Naive thymus-derived CD4-positive, alpha-beta T cell (primary cell): ENCODE measurements at places on chromosomes 12 and 14. TPM values are rescaled to one million over a fixed set of nuclear protein-coding genes. Genes with fewer than 3 reads are reported as not detected.

The SLC2A3 gene
- total RNA-seq: 110 TPM

The RTL1 gene
- total RNA-seq: not detected

The RNASE7 gene
- not detected for total RNA-seq

The GDF3 gene
- not detected in 2 replicates for total RNA-seq

The SLC8A3 gene
- total RNA-seq: 0.13 TPM

The AMN1 gene
- 4.1 TPM in 2 replicates for total RNA-seq

The C1QL4 gene
- total RNA-seq: not detected

The HSP90B1 gene
- 226 TPM for total RNA-seq

The GLIPR1L1 gene
- not detected for total RNA-seq

The PSMB11 gene
- total RNA-seq: 1.1 TPM

The COPZ1 gene
- 141 and 143 TPM in 2 replicates for total RNA-seq

The SIX1 gene
- not detected for total RNA-seq

The KRT80 gene
- 0.12 TPM for total RNA-seq

GRCh38 chr12:109677279-109677691, 36.3 kb upstream of the FAM222A start:
- no peak overlapping the region for H3K27ac ChIP-seq
- H3K4me3 ChIP-seq: no peak overlapping the region
- H3K4me1 ChIP-seq: no peaks in the 10 kb centered on the region
- no peak for DNase-seq

DNA sequence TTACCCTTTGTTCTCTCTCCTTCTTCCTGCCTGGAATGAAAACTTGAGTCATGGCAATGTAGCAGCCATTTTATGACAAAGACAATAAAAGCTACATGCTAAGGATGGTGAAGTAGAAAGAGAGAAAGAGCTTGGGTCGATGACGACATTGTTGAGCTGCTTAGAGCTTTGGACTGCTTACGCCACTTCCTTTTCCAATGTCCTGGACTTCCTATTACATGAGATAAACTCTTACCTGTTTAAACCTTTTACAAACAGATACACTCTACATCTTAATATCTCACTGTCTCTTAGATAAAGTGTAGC, 70.1 kb downstream of the PEBP1 start:
- H3K27ac ChIP-seq: no peak overlapping the region
- H3K4me1 ChIP-seq: no peaks in the 10 kb centered on the region
- H3K27me3 ChIP-seq: no peaks in the 10 kb centered on the region
- no peak for DNase-seq

DNA sequence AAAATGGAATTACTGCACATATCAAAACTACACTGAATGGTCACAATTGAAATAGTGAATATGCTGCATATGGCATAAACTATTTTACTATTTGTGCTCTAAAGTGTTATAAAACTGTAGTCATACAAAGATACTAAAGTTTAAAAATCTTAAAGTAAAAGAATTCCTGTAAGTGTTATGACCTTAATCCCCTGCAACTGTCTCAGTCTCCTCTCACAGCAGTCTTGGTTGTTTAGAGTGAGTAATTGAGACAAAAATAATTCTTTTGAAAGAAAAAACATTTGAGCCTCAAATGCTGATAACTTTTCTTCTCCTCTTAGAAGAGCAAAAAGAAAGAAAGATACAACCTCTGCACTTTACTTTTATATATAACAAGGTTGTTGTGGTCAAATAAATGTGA, 99.9 kb downstream of the SYT1 start:
- H3K27ac ChIP-seq: no peak overlapping the region
- no peak overlapping the region for H3K4me3 ChIP-seq
- H3K36me3 ChIP-seq: no peaks in the 10 kb centered on the region

DNA sequence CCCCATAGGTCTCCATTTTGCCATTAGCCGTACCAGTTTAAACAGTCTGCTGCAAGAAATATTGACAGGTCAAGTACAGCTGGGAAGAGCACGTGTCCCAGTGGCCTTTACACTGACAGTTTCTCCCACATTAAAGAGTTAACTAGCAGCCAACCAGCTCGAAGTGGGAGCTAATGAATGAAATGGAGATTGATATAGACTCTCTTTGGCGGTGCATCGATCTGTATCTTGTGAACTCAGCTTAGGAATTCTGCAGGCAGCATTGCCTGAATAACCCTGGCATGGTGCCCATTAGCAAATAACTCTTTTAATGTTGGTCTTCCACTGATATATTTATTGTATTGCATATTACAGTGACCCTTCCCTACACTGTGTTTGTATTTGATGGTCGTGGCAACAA, 319.4 kb downstream of the EGLN3 start:
- H3K4me3 ChIP-seq: no peak overlapping the region
- no peaks in the 10 kb centered on the region for H3K27me3 ChIP-seq
- no peak for DNase-seq
- H3K4me1 ChIP-seq: no peaks in the 10 kb centered on the region

DNA sequence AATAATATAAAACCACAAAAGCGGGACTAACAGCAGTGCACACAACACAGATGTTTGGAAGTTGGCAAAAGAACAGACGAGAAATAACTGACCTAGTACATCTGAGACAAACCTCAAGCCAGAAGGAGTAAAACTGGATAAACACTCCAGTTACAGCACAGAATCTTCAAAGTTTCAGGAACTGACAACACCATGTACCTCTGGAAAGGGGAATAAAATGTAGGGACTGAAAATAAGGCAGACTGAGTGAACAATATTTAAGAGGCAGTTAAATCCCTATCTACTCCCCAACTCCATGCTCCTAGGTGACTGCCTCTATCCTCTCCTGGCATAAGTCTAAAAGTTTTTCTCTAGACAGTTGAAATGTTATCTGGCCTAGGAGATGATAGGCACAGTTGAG, 57.9 kb downstream of the ZFYVE21 start:
- DNase-seq: no peak
- H3K27ac ChIP-seq: no peak overlapping the region
- H3K4me3 ChIP-seq: no peak overlapping the region
- H3K4me1 ChIP-seq: no peaks in the 10 kb centered on the region
- H3K36me3 ChIP-seq: no peaks in the 10 kb centered on the region

- no peak for DNase-seq
- H3K27ac ChIP-seq: no peak overlapping the region
- H3K27me3 ChIP-seq: no peaks in the 10 kb centered on the region
- H3K36me3 ChIP-seq: no peaks in the 10 kb centered on the region
- no peaks in the 10 kb centered on the region for H3K4me1 ChIP-seq
Observed at GRCh38 chr14:90728951-90729350, 87.3 kb downstream of the TTC7B start.

DNA sequence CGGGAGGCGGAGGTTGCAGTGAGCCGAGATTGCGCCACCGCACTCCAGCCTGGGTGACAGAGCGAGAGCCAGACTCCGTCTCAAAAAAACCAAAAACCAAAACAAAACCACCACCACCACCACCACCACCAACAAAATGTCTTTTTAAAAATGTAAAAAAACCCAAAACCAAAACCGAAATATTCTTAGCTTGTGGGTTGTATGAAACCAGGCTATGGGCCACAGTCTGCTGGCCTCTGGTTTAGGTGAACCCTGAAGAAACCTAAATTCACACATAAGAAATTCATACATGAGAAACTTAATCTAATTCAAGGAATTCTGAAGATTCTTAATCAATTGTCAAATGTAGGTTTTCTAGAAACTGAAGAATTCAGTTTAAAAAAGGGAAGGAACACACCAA, 37.6 kb downstream of the INSM2 start:
- H3K36me3 ChIP-seq: no peaks in the 10 kb centered on the region
- no peak overlapping the region for H3K4me3 ChIP-seq
- DNase-seq: no peak
- H3K4me1 ChIP-seq: no peaks in the 10 kb centered on the region
- H3K27ac ChIP-seq: no peak overlapping the region

DNA sequence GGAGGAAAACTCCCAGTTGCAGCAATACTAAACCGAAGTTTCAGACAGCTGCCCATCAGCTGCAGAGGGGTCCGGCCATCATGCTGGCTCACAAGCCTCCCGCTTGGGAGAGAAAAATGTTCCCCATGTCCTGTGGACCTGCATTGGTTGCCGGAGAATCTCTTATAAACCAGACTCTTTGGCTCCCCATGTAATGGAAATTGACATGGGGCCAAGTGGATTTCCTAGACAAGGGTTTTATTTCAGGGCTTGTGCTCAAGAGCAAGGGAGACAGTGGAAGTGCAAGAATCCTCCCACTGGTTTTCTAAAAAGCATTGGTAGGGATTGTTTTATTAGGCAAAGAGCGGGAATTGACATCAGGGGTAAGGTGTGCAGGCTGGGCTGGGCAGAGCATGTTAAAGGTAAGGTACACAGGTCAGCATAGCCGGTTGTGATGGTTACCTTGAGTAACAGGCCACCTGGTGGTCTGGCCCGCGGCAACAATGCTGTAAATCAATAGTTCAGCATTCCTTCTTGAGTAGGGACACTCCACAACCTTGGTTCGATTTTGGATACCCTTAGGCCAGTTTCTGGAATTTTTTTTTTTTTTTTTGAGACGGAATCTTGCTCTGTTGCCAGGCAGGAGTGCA, 135.4 kb downstream of the UNC79 start:
- H3K4me3 ChIP-seq: no peak overlapping the region
- H3K27ac ChIP-seq: no peak overlapping the region
- DNase-seq: no peak
- no peaks in the 10 kb centered on the region for H3K36me3 ChIP-seq

DNA sequence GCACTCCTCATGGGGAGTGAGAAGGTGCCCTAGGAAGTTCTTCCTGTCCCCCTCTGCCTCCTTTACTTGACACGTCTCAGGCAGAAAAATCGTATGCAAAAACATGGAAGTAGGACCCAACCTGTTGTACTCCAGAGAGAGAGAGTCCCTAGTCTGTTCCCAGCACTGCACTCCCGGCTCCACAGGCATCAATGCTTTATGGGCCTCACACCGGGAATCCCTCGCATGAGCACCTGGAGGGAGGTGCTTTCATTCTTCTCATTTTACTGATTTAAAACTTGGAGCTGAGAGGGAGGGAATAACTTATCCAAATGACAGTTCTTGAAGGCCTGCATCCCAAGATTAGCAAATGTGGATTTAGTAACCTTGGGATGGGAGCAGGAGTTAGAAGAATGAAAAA, 1101.4 kb downstream of the BCL11B start:
- no peak overlapping the region for H3K4me3 ChIP-seq
- H3K4me1 ChIP-seq: peaks cover 99% of the 10 kb centered on the region
- peak overlapping the region; percentile 81 for H3K27ac ChIP-seq
- H3K27me3 ChIP-seq: no peaks in the 10 kb centered on the region

- H3K4me3 ChIP-seq: no peak overlapping the region
- no peak overlapping the region for H3K27ac ChIP-seq
- DNase-seq: no peak
Observed at GRCh38 chr14:102389246-102389645, 26.5 kb downstream of the TECPR2 start.

DNA sequence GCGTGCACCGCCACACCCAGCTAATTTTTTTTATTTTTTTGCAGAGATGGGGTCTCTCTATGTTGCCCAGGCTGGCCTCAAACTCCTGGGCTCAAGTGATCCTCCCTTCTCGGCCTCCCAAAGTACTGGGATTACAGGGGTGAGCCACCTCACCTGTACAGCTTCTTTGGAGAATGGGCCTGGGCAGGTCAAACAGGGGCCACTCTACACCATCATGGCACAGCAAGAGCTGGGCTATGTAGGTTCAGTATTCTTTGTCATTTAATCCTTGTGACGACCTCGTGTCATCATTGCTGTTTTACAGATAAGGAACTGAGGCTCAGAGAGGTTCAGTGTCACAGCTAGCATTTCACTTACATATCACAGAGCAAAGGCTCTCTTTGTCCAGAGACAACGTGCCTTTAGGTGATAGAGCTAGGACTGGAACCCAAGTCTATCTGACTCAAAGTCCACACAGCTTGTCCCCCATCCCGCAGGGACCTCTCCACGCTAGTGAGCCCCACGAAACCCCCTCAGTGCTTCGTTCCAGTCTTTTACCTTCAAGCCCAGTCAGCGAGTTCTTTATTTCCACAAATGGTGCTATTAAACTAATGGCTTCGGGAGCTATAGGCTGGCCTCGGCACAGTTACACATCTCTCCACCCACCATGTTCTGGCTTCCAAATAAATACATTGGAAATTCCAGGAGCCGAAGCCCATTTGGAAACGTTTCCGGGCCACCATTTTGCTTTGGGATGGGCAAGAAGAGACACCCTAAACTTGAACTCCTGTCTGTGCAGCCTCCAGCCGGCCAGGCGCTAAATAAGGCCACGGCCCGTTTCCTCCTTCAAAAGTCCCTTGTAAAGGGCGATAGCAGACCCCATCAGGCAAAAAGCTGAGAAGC, 660 bp upstream of the MAP1LC3B2 start:
- no peak for DNase-seq
- no peaks in the 10 kb centered on the region for H3K36me3 ChIP-seq
- H3K4me3 ChIP-seq: peak overlapping the region; percentile 54
- H3K27me3 ChIP-seq: no peaks in the 10 kb centered on the region
- peak overlapping the region; percentile 36 for H3K27ac ChIP-seq

- H3K27ac ChIP-seq: peak overlapping the region; percentile 98
- DNase-seq: peak; percentile 17
- H3K4me1 ChIP-seq: peaks cover 32% of the 10 kb centered on the region
- no peaks in the 10 kb centered on the region for H3K27me3 ChIP-seq
- H3K36me3 ChIP-seq: peaks cover 11% of the 10 kb centered on the region
Observed at GRCh38 chr12:754851-755562, 2.6 kb downstream of the WNK1 start.

DNA sequence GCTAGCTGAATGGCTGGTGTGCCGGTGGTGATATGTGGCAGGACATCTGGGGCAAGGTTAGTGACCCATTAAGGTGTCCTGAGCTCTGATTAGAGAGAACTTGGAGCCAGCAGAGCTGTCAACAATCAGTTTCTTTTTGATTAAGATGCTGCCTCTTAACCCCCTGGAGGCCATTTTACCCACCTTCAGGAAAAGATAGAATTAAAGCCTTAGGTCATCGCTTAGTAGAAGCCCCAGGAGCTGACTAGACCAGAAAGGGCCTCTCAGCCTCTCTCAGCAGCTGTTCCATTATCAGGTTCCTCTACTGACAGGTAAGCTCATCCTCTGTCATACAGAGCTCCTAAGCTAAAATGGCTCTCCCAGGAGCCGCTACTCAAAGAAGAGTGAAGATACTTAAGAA, 339.0 kb downstream of the FUT8 start:
- no peaks in the 10 kb centered on the region for H3K27me3 ChIP-seq
- no peak for DNase-seq
- no peak overlapping the region for H3K4me3 ChIP-seq
- H3K27ac ChIP-seq: no peak overlapping the region

- H3K27ac ChIP-seq: no peak overlapping the region
- no peak overlapping the region for H3K4me3 ChIP-seq
- DNase-seq: no peak
- no peaks in the 10 kb centered on the region for H3K4me1 ChIP-seq
- H3K27me3 ChIP-seq: no peaks in the 10 kb centered on the region
Observed at GRCh38 chr12:16562435-16562834, 43.5 kb downstream of the LMO3 start.

- H3K27me3 ChIP-seq: no peaks in the 10 kb centered on the region
- H3K4me3 ChIP-seq: no peak overlapping the region
- peaks cover 13% of the 10 kb centered on the region for H3K4me1 ChIP-seq
- no peak overlapping the region for H3K27ac ChIP-seq
- DNase-seq: no peak
Observed at GRCh38 chr14:55350461-55350860, 61.2 kb downstream of the ATG14 start.

- H3K4me1 ChIP-seq: no peaks in the 10 kb centered on the region
- H3K27me3 ChIP-seq: no peaks in the 10 kb centered on the region
- H3K36me3 ChIP-seq: no peaks in the 10 kb centered on the region
- H3K27ac ChIP-seq: no peak overlapping the region
Observed at GRCh38 chr12:17579205-17580026, 510.6 kb downstream of the RERGL start.

GRCh38 chr14:68981539-68981976, 2.5 kb upstream of the ACTN1 start:
- no peak overlapping the region for H3K27ac ChIP-seq
- peaks cover 13% of the 10 kb centered on the region for H3K4me1 ChIP-seq
- no peaks in the 10 kb centered on the region for H3K27me3 ChIP-seq
- peaks cover 16% of the 10 kb centered on the region for H3K36me3 ChIP-seq
- no peak for DNase-seq
